Panc1 (cell line): ENCODE measurements at places on chromosomes 11 and 22. TPM values are rescaled to one million over a fixed set of nuclear protein-coding genes. Genes with fewer than 3 reads are reported as not detected.

GRCh38 chr11:110486156-110486555, 56.4 kb downstream of the FDX1 start:
- no peaks in the 10 kb centered on the region for H3K36me3 ChIP-seq
- no peak for DNase-seq
- no peaks in the 10 kb centered on the region for H3K4me1 ChIP-seq
- H3K4me3 ChIP-seq: no peak overlapping the region
- no peak overlapping the region for H3K27ac ChIP-seq

KCNJ1 gene
- not detected for total RNA-seq

- no peak overlapping the region for H3K4me3 ChIP-seq
- no peak overlapping the region for H3K27ac ChIP-seq
- H3K27me3 ChIP-seq: no peaks in the 10 kb centered on the region
- H3K36me3 ChIP-seq: no peaks in the 10 kb centered on the region
These were observed 23.1 kb upstream of the CD82 start for GRCh38 chr11:44542372-44542771.

- H3K4me3 ChIP-seq: no peak overlapping the region
- peaks cover 8% of the 10 kb centered on the region; the same call in 1 of the 2 replicates for H3K36me3 ChIP-seq
- no peak for DNase-seq
- no peak overlapping the region for H3K27ac ChIP-seq
These were observed 51.7 kb upstream of the CCDC89 start for GRCh38 chr11:85737738-85738137.

RAG1 gene
- total RNA-seq: 0.44 TPM

DNA sequence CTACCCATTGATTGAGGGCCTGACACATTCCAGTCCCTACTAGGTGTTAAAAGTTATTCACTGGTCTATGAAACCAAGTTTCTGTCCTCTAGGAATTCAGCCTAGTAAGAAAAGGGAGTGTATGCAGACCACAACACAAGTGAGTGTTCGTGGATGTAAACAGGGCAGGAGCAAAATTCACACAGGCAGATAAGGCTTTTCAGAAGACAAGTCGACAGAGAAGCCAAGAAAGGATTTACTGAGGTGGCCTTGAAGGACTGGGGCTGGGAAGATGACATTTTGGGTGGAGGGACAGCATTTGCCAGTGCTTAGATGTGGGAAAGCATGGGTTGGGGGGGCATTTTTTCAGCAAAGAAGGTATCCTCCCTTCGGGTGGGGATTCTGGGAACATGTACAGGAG, 76.2 kb downstream of the TSPAN18 start:
- DNase-seq: no peak
- no peaks in the 10 kb centered on the region for H3K4me1 ChIP-seq
- no peaks in the 10 kb centered on the region for H3K27me3 ChIP-seq
- no peaks in the 10 kb centered on the region for H3K36me3 ChIP-seq

CRYBB3 gene
- total RNA-seq: 0.67 TPM

DNA sequence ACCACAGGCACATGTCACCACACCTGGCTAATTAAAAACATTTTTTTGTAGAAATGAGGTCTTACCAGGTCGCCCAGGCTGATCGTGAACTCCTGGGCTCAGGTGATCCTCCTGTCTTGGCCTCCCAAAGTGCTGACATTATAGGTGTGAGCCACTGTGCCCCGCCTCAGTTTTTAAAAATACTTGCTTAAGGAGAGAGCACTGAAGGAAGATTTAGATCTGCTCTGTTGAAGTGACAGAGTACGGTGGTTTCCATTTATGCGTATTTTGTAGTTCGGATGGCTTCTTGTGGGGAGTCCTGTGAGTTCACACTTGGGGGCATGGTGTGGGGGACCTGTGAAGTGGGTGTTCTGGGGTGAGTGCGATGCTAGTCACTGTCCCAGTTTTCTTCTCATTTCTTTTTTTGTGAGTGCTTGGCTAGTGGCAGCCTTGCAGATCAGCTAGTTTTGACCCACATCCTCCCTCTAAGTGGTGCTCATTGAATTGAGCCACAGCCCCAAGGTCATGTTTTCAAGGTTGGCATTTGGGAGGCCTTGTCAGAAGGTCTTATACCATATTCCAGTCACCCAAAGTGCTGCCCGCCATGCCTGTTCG, 31.5 kb downstream of the PTPRJ start:
- H3K27ac ChIP-seq: no peak overlapping the region
- no peaks in the 10 kb centered on the region for H3K36me3 ChIP-seq
- peaks cover 18% of the 10 kb centered on the region for H3K4me1 ChIP-seq
- H3K27me3 ChIP-seq: no peaks in the 10 kb centered on the region

SEPTIN3 gene
- 3.9 TPM for total RNA-seq

- DNase-seq: no peak
- no peaks in the 10 kb centered on the region for H3K27me3 ChIP-seq
- H3K36me3 ChIP-seq: no peaks in the 10 kb centered on the region
- H3K4me1 ChIP-seq: peaks cover 7% of the 10 kb centered on the region; the same call in 1 of the 2 replicates
- H3K4me3 ChIP-seq: no peak overlapping the region
- no peak overlapping the region for H3K27ac ChIP-seq
These were observed 48.0 kb downstream of the KDM2A start for GRCh38 chr11:67167091-67167490.

DNA sequence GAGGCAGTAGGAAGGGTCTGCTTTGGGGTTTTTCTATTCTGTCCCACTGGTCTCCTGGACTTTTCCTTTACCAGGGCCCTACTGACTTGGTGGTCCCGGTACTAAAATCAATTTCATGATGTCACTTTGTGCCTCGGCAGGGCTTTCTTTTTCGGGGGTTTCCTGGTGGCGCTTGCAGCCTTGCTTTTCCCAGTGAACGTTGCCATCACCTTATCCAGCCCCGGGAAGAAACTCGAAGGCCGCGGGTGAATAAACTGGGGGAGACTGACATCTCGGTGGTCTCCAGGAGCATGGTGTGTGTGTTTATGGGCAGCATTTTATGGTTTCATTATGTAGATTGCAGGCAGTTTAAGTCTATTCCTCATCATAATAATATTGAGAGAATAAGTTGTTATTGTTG, 84.4 kb downstream of the KCNQ1 start:
- H3K36me3 ChIP-seq: no peaks in the 10 kb centered on the region
- no peak for DNase-seq
- H3K4me3 ChIP-seq: no peak overlapping the region
- no peak overlapping the region for H3K27ac ChIP-seq

- H3K27ac ChIP-seq: no peak overlapping the region
- H3K4me3 ChIP-seq: no peak overlapping the region
- no peak for DNase-seq
- no peaks in the 10 kb centered on the region for H3K27me3 ChIP-seq
- H3K4me1 ChIP-seq: no peaks in the 10 kb centered on the region
- H3K36me3 ChIP-seq: no peaks in the 10 kb centered on the region
These were observed 186.9 kb downstream of the CTTN start for GRCh38 chr11:70585236-70585545.

GRCh38 chr11:13126430-13126829, 117.3 kb downstream of the RASSF10 start:
- no peaks in the 10 kb centered on the region for H3K4me1 ChIP-seq
- no peak for DNase-seq
- H3K4me3 ChIP-seq: no peak overlapping the region
- no peaks in the 10 kb centered on the region for H3K36me3 ChIP-seq
